ENCODE measurements at places on chromosomes 3 and 15.

DNA sequence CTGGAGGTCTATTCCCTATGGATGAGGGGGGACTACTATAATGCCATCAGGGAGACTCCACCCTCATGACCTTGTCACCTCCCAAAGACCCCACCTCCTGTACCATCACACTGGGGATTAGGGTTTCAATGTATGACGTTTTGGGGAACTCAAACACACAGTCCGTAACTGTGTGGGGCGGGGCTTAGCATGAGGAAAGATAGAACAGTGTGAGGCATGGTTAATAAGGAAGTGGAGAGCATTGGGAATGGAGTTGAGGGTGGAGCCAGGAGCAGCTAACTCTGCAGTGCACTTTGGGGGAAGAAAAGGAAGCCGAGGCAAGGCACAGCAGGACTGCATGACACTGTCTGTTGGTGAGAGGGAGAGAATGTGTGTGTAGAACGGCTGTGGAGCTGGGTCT lies 90.9 kb upstream of the AGBL1 start:
- no peak for DNase-seq

GRCh38 chr3:41029356-41029755 lies 169.9 kb upstream of the CTNNB1 start:
- DNase-seq = no peak

- no peak for DNase-seq
Measured at GRCh38 chr3:195907684-195907933, 742 bp downstream of the TNK2 start.

DNA sequence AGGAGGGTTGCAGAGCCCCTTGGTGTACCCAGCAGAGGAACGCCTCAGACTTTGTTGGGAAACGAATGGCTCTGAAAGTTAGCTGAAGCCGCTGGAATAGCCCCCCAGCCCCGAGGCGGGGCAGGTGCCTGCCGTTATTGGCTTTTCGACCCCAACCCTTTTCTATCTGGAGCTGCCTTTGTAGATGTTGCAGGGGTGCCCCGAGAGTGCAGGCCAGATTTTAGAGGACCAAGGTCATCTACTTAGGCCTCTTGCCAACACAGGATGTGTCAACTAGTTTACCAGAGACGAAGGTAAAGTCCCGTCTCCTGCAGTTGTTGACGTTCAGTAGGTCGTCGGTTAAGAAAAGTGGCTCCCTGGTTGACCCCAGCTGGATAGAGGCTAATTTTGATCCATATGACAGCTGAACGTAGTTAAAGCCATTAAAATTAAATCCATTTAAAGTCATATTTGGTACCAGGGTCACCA lies 579 bp upstream of the UBE3A start:
- no peak for DNase-seq

- peak; percentile 14 for DNase-seq
Measured at GRCh38 chr15:101152914-101153313, 98.9 kb downstream of the CHSY1 start.

- no peak for DNase-seq
Measured at GRCh38 chr3:26703519-26703918, 80.9 kb downstream of the LRRC3B start.

DNA sequence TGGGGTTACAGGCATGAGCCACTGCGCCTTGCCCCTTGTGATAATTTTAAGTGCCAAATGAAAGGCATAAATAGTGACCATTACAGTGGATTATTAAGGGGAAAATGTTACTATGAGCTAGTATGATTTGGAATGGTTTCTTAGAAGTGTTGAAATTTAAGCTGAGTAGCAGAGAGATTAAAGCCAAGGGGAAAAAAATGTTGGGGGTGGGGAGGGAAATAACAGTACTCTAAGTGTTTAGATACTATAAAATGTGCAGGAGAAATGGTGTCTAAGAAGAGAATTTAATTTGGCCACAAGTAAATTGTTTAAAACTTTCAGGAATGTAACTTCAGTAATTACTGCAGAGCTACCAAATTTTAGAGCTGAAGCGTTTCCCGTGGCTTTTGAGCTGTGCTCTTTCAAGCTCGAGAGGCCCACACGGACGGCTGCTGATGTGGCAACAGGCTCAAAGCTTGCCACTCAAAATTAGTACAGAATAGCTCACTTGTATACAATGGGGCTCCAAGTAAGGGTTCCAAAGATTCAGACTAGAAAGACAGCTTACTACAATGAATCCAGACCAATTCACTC lies 23.9 kb upstream of the SLC12A8 start:
- DNase-seq = no peak

- no peak for DNase-seq
Measured at GRCh38 chr3:151499168-151499567, 38.3 kb upstream of the IGSF10 start.

- no peak for DNase-seq
Measured at GRCh38 chr15:97174886-97175540, 785.5 kb upstream of the ARRDC4 start.

- no peak for DNase-seq
Measured at GRCh38 chr15:33354411-33354810, 43.6 kb downstream of the RYR3 start.

DNA sequence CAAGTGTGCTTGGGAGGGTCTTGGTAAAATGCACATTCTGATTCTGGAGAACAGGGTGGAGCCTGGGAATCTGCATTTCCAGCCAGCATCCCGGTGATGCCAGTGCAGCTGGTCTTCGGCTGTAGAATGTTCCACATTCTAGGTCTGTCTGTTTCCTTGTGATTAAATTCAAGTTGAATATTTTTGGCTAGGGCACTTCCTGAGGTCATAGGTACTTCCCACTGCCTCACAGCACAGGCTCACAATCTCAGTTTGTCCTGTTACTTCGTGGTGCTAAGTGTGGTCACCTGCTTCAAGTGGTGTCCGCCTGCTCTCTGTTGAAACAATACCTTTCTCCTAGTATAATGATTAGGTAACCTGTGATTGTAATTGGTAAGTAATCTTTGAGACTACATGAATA lies 40.1 kb downstream of the FLNB start:
- no peak for DNase-seq

GRCh38 chr3:87173071-87173470 lies 54.0 kb upstream of the CHMP2B start:
- DNase-seq = no peak

- DNase-seq = no peak
Measured at GRCh38 chr15:48536681-48537091, 108.8 kb downstream of the FBN1 start.

- no peak for DNase-seq
Measured at GRCh38 chr15:85100186-85100937, 118.7 kb downstream of the PDE8A start.

DNA sequence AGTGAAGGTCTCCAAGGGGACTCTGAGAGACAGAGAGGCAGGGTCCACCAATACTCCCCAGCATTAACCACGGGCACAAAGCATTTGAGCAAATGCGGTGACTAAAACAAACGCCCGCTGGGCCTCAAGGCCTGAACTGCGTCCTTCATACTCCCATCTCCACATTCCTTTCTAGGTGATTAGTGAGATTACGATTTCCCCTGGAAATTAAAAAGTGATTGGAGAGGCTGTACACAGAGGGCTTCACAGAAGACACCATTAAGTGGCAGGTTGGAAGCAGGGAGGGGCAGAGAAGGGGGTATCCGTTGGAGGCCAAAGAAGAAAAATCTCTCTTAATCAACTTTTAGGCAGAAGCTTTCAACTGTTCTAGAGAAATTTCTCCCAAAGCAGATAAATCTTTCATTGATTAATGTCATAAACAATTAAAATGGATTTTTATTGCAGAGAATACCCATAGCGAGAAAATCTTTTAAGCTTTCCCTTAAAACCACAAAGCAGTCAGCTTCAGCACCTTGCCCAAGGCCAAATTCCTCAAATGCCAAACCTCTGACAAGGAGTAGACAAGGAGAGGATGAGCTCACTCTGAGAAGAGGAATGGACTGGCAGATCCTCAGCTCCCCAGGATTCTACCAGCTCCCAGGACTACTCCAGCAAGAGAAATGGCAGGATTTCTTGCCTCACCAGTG lies 38.2 kb downstream of the MB21D2 start:
- no peak for DNase-seq

GRCh38 chr3:24640330-24640877 lies 145.8 kb upstream of the THRB start:
- no peak for DNase-seq

GRCh38 chr3:12553921-12554391 lies 2.9 kb upstream of the MKRN2 start:
- no peak for DNase-seq

DNA sequence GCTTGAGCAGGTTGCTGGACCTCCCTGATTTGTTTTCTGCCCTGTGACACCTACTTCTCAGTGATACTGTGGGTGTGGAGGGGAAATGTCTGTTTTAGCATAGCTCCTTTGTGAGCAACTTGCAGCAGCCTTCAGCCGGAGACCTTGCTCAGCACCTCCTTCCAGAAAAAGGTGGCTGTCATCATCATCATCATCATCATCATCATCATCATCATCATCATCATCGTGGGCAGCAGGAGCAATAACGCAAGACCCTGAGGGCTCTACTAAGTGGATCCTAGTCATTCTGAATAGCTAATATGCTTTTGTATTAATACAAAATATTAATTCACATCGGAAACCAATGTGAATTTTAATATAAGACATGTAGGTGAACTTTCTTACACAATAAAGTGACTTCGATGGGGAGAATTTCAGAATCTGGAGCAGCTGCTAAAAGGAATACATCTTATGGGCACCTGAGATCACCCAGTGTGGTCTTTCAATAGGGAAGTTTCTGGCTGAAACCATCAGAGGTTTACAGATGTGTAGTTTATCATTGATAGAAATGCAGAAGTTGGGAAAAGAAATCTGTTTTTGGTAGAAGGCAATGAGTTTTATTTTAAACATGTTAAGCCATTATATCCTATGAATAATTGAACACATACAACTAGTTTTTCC lies 8.6 kb downstream of the GABRR3 start:
- DNase-seq = no peak

DNA sequence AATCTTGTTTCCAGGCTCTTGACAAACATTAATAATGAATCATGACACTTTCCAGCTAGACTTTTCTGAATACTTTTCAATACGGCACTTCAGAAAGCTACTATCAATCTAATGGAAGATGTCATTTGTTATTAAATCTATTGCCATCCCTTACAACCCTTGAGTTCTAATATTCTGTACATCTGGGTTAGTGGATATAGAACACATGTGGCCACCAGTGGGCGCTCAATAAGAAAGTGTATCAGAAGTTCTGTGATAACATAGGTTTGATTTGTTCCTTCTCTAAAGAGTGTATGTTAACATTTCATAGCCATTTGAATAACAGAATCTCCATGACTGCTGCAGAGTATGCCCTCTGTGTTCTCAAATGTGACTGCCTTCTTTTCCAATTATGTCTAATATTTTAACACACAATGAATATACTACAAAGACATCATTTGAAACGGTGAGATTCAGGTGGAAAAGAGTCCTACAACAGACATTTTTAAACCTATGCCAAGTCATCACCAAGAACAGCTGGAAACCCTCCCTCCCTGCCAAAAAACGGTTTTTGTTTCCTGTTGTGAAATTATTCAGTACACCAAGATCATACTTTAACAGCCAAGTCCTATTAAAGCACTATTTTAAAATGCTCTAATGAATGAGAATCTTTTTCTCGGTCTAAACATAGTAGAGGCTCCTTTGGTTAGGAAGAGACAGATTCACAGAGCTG lies 22.2 kb downstream of the ALDH1A2 start:
- peak; percentile 31 for DNase-seq

- no peak for DNase-seq
Measured at GRCh38 chr3:63861306-63861705, 2.3 kb downstream of the THOC7 start.
